Fibroblast of villous mesenchyme (primary cell): ENCODE measurements at places on chromosomes 7 and 10. TPM values are rescaled to one million over a fixed set of nuclear protein-coding genes. Genes with fewer than 3 reads are reported as not detected.

Gene HERC4
- total RNA-seq: 118 and 225 TPM in 2 replicates

DNA sequence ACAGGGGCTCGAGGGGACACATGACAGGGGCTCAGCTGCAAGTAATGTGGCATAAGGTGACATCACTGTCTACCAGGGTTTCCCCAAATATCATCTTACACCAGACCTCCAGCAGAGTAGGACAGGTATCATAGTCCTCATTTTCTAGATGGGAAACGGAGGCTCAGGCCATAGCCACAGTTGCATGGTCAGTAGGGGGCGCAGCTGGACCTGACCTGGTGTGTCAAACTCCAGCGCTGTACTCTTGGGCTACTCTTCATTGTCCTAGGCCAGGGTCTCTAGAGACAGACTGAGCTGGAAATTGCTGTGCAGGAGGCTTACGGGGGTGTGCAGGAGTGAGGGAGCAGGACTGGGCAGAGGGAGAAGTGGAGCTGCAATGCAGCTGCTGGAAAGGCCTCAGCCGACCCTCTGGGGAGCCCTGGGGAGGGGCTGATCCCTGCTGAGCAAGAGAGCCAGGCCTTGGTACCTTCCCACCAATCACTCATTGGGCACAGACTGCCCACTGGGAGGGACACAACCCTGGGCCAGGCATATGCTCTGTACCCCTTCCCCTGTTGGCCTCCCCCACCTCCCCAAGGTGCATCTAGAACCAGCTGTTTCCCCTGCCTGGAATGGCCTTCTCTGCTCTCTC is 89.9 kb downstream of the CDH23 start:
- DNase-seq: peak; percentile 18

DNA sequence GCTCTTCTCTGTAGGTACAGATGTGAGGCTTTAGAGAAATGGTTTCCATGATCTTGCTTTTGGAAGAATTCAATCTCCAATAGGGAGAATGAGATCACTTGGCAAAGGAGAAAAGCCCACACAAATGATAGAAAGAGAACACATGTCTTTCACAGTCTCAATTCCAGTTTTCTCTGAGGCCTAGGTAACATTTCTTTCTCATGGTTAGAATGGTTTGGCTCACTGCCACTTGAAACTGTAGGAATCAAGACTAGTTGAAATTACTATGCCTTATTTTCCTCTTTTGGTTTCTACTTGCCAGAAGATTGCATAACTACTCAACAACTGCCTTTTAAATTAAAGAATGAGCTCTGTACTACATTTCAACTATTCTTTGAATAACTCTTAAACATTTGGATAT is 276.5 kb upstream of the TEX47 start:
- no peak for DNase-seq

DNA sequence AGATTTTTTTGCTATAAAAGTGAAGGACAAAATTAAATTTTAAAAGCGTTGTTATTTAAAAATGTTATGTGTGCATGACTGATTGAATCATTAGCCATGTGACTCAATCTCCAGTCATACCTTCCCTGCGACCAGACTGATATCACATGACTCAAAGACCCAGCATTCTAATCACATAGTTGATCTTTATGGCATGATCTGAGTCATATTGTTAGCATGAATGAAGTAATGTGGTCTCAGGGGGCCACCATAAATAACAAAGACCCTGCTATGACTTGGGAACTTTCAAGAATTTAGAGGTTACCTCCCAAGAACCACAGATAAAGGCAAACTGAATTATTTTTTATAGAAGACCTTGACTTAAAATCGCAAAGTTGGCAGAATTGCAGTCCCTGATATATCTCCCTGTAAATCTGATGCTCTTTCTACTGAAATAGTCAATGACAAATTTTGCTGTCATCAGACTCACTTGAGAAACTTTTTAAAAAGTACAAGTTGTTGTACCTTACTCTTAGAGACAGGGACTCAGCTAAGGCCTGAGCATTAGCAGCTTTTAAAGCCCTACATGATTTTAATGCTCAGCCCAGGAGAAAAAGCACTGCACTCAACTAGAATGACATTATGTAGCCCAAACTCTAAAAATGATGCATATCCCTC is 717.3 kb downstream of the XPNPEP1 start:
- DNase-seq: peak; percentile 81

GRCh38 chr7:44282601-44283171 is 42.7 kb downstream of the CAMK2B start:
- no peak for DNase-seq
